ENCODE measurements at places on chromosomes 12 and 14.
A peak's percentile ranks its signal among the peaks of the same experiment; 100 is the strongest.

- no peak for DNase-seq
Measured at GRCh38 chr12:78820946-78821345, 43.6 kb upstream of the SYT1 start.

GRCh38 chr14:55965851-55966250 is 152.4 kb upstream of the PELI2 start:
- DNase-seq, result no peak

DNA sequence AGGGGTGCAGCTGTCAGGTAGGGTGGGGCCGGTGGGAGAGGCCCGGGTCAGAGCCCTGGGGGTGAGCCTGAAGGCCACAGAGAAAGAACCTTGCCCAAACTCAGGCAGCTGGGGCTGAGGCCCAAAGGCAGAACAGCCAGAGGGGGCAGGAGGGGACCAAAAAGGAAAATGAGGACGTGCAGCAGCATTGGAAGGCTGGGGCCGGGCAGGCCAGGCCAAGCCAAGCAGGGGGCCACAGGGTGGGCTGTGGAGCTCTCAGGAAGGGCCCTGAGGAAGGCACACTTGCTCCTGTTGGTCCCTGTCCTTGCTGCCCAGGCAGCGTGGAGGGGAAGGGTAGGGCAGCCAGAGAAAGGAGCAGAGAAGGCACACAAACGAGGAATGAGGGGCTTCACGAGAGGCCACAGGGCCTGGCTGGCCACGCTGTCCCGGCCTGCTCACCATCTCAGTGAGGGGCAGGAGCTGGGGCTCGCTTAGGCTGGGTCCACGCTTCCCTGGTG is 10.5 kb downstream of the MMP14 start:
- DNase-seq, result no peak

GRCh38 chr14:75453817-75454434 is 26.1 kb downstream of the JDP2 start:
- no peak for DNase-seq

DNA sequence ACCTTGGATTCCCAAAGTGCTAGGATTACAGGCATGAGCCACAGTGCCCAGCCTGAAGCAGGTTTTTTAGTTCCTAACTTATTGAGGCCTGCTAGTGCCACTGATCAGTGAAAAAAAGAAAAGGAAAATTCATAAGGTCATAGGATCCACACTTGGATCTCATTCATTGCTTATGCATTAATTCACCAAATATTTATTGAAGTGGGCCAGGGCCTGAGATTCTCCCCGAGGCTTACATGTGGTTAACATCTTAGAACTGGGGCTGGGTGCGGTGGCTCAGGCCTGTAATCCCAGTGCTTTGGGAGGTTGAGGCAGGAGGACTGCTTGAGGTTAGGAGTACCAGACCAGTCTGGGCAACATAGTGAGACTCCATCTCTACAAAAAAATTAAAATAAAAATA is 29.5 kb upstream of the MAP1LC3B2 start:
- no peak for DNase-seq

- peak; percentile 59 for DNase-seq
Measured at GRCh38 chr14:96098309-96098998, 59.3 kb downstream of the C14orf132 start.

DNA sequence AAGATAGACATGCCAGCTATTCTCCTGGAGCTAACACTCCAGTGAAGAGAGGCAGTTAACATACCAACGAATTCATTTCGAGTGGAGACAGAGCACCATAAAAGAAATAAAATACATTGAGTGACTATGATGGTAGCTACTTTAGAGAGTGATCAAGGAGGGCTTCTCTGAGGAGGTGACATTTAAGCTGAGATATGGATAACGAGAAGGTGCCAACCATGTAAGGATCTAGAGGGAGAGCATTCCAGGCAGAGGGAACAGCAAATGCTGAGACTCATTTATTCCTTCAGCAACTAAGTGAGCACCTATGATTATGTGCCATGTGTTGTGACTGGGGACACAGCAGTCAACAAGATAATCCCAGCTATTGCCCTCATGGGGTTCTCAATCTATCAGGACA is 28.3 kb upstream of the OAS1 start:
- no peak for DNase-seq

GRCh38 chr12:92628476-92628875 is 74.3 kb upstream of the PLEKHG7 start:
- no peak for DNase-seq

- DNase-seq, result no peak
Measured at GRCh38 chr14:34098045-34098984, 147.4 kb upstream of the EGLN3 start.

GRCh38 chr12:107844312-107844921 is 69.9 kb downstream of the ASCL4 start:
- no peak for DNase-seq

DNA sequence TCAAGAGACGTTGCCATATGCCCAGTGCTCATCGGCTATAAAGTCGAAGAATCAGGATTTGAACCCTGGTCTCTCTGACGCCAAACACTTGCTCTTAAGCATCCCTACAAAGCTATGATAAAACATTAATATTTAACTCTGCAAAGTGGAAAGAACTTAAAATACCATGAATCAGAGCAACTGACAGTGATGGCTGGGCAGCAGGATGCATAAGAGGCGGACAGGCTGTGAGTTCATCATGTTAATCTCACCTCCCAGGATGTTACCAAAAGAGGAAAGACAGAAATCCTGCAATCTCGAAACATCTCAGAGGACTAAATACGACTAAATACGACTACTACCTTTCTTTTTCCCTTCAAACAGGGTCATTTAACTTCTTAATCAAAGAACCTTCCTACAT is 5.8 kb downstream of the DICER1 start:
- DNase-seq, result no peak

- DNase-seq, result peak; percentile 44
Measured at GRCh38 chr12:50765095-50765911, 1.4 kb downstream of the ATF1 start.
